NCI-H1930 (cell line): ENCODE measurements at places on chromosomes 6 and 20.

DNA sequence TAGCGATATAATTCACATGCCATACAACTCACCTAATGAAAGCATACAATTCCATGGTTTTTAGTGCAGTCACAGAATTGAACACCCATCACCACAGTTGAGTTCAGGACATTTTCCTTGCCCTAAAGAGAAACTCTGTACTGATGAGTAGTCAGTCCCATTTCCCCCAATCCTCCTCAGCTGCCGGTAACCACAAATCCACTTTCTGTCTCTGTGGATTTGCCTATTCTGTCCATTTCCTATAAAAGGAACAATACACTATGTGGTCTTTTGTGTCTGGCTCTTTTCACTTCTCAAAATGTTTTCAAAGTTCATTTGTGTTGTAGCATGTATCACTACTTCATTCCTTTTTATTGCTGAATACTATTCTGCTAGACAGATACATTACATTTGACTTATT is 67.9 kb upstream of the TGM3 start:
- no peak for DNase-seq

DNA sequence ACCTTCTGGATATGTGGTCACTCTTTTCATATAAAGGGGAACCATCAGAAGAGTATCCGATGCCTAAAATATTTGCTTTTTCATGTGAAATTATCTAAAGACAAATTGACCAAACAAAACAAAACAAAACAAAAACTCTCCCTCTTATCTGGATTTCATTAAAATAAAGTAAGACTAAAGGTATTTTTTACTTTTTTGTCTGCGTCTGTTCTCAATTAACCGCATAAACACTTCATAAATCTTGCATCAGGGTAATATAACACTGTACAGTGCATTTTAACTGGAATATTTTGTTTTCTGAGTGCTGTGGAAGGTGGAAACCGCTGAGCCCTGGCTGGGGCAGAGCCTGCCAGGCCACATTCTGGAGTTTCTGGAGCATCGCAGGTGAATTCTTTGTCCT is 234.1 kb upstream of the ZFP64 start:
- no peak for DNase-seq

DNA sequence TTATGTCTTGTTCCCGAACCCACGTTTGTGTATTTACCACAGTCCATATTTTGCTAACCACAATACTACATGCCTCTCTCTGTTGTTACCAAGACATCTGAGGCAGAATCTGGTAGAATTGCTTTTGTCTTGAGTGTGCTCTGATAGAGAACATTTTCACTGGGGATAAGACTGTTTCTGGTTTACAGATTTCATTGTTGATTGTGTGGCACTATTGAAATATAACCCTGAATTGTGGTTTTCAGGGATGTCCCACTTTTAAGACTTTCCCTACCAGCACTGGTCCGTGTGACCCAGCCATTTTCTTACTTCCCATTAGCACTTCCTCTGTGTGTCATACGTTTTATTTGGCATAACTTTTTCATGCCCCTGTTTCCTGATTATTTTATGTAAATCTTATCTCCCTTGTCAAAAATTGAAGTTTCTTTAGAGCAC is 12.2 kb downstream of the NCOA7 start:
- DNase-seq, result no peak

- no peak for DNase-seq
These were observed 9.1 kb downstream of the ANKRD60 start for GRCh38 chr20:58219342-58219700.

GRCh38 chr6:37321101-37321500 is 32.7 kb upstream of the RNF8 start:
- no peak for DNase-seq

- no peak for DNase-seq
These were observed 106.8 kb downstream of the GJA10 start for GRCh38 chr6:90000864-90001731.

- DNase-seq, result no peak
These were observed 339.9 kb downstream of the RNGTT start for GRCh38 chr6:88623531-88623930.

GRCh38 chr6:5067305-5067704 is 17.8 kb upstream of the PPP1R3G start:
- DNase-seq, result no peak

- no peak for DNase-seq
These were observed 29.4 kb downstream of the KIF13A start for GRCh38 chr6:17957904-17958620.

GRCh38 chr6:22884456-22884855 is 315.1 kb downstream of the HDGFL1 start:
- no peak for DNase-seq

- DNase-seq, result no peak
These were observed 86.5 kb downstream of the MRPL14 start for GRCh38 chr6:44040786-44041185.

GRCh38 chr6:136862662-136863061 is 40.3 kb downstream of the PEX7 start:
- no peak for DNase-seq
